ENCODE measurements at places on chromosomes 7 and 10. TPM values are rescaled to one million over a fixed set of nuclear protein-coding genes. Genes with fewer than 3 reads are reported as not detected.

CPXM2 gene
- not detected for total RNA-seq

ACHE gene
- total RNA-seq = 0.16 TPM

NUDT13 gene
- 0.60 TPM for total RNA-seq

- H3K4me1 ChIP-seq = peaks cover 27% of the 10 kb centered on the region
- no peak overlapping the region for H3K27ac ChIP-seq
- H3K36me3 ChIP-seq = peaks cover 2% of the 10 kb centered on the region
- H3K4me3 ChIP-seq = no peak overlapping the region
- no peak for DNase-seq
- no peaks in the 10 kb centered on the region for H3K27me3 ChIP-seq
Measured at GRCh38 chr7:133053321-133053891, 28.5 kb downstream of the CHCHD3 start.

- no peaks in the 10 kb centered on the region for H3K27me3 ChIP-seq
- DNase-seq = no peak
- H3K27ac ChIP-seq = no peak overlapping the region
- no peak overlapping the region for H3K4me3 ChIP-seq
- peaks cover 6% of the 10 kb centered on the region for H3K4me1 ChIP-seq
- H3K36me3 ChIP-seq = peaks cover 19% of the 10 kb centered on the region
Measured at GRCh38 chr10:92923416-92923815, 75.1 kb downstream of the EXOC6 start.

Measured in activated T-cell treated with anti-CD3 and anti-CD28 coated beads, Interleukin-2, amount 50 U/mL, for 72 hours (primary cell).